ENCODE measurements at places on chromosomes 1 and 21.

- no peak for DNase-seq
These were observed 98.6 kb upstream of the JUN start for GRCh38 chr1:58882322-58882948.

GRCh38 chr1:45038661-45039364 is 26.8 kb downstream of the UROD start:
- DNase-seq, result no peak

DNA sequence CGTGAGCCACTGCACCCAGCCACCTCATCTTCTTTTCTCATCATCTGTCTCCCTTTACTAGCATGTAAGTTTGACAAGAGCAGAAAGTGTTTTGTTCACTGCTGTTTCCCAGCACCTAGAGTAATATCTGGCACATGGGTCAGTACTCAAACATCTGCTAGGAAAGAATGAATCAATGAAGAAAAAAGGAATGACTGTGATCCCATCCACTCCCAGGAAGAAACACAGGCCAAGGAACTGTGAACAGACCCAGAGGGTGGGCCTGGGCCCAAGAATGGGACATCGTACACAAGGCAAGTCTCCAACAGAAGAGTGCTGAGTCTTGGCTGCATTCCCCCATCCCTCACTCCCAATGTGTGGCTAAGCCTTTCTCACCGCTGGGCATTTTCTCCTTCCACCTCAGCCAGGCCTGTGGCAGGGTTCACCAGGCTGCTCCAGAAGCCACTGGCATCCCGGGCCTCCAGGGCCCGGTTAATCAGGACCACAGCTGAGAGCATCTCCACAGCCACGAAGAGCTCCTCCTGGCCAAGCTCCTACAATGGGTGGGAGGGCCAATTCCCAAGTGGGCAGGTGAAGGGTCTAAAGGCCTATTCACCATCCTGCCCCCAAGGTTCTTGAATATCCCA is 18.4 kb downstream of the IQGAP3 start:
- DNase-seq, result no peak

- no peak for DNase-seq
These were observed 129.3 kb upstream of the GJB5 start for GRCh38 chr1:34625521-34626015.

DNA sequence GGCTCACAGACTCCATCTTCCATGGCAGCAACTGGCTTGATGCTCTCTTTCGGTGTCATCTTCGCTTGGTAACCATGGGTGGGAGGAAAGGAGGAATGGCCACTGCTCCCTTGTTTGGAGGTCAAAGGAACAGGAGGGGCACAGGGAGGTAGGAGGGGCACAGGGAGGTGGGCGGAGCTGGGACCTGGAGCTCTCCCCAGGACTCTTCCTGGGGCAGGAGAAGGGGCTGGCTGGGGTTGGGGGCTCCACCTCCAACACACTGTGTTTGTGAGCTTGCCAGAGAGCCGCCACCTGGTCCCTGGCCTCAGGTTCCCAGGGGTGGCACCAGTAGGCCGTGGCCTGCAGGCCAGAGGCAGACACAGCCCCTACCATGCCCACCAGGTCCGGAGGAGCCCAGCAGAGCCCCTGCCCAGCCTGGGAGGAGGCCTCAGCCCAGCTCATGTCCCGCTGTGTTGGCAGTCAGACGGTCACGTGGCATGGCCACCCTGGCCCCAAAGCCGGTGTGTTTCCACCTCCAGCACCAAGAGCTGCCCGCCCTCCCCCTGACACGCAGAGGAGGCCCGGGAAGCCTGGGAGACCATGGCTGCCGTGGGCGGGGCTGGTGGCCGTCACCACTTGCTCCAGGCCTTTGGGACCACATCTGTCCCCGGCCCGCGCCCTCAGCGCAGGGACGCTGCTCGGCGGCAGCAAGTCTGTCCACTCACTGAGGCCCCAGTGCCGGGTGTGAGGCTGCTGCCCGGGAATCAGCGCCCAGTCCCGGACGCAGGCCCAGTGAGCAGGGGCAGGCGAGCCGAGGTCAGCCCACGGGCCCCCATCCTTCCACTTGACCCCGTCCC is 73.9 kb downstream of the MORN1 start:
- no peak for DNase-seq

- DNase-seq, result no peak
These were observed 446.6 kb downstream of the PTPRU start for GRCh38 chr1:29682919-29683295.

- no peak for DNase-seq
These were observed 17.3 kb upstream of the ACADM start for GRCh38 chr1:75707191-75707590.

- DNase-seq, result no peak
These were observed 123.5 kb downstream of the CRB1 start for GRCh38 chr1:197391303-197392226.

GRCh38 chr1:166032572-166033371 is 134.0 kb downstream of the FAM78B start:
- DNase-seq, result no peak

GRCh38 chr1:50097791-50098190 is 10.9 kb upstream of the ELAVL4 start:
- no peak for DNase-seq

All from stimulated activated CD8-positive, alpha-beta memory T cell treated with anti-CD3 and anti-CD28 coated beads, Interleukin-4, amount 100 ng/mL, for 1 hour (primary cell).